ENCODE measurements at places on chromosomes 1 and 21.

- no peak overlapping the region for H3K27ac ChIP-seq
- no peak overlapping the region for H3K4me3 ChIP-seq
- H3K4me1 ChIP-seq: no peaks in the 10 kb centered on the region
These were observed 408.1 kb downstream of the SETD4 start for GRCh38 chr21:35652196-35652595.

- H3K27me3 ChIP-seq: no peaks in the 10 kb centered on the region
- no peak overlapping the region for H3K27ac ChIP-seq
- no peak overlapping the region for H3K4me3 ChIP-seq
- no peak for DNase-seq
- H3K4me1 ChIP-seq: no peaks in the 10 kb centered on the region
- peaks cover 75% of the 10 kb centered on the region for H3K36me3 ChIP-seq
These were observed 17.2 kb downstream of the PPT1 start for GRCh38 chr1:40079774-40080400.

GRCh38 chr1:173775578-173776226, 48.8 kb upstream of the DARS2 start:
- no peaks in the 10 kb centered on the region for H3K4me1 ChIP-seq
- H3K27ac ChIP-seq: no peak overlapping the region
- H3K27me3 ChIP-seq: no peaks in the 10 kb centered on the region

DNA sequence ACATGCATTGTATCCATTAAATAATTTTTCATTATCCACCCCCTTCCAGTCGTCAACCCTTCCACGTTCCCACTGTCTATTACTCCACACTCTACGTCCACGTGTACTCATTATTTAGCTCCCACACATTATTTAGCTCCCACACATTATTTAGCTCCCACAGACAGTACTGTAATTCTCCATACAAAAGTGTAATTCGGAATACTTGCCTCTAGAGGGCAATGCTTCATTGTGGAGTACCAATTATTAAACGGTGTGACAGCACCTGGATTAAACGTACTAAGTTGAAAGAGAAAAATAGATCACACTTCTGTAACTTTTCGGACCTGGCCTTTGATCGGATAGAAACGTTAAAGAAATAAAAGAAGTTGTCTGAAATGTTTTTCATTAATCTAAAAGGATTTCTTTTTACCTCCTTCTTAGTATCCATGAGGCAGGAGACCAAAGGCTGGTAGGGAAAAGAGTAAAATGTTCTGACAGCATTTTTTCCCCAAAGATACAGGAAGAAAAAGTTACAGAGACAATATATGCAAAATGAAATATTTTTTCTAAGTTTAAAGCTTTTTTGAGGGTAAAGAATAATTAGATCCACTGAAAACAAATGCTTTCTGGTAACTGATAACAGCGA, 99.2 kb downstream of the LHX8 start:
- H3K4me1 ChIP-seq: no peaks in the 10 kb centered on the region
- no peak overlapping the region for H3K4me3 ChIP-seq
- no peaks in the 10 kb centered on the region for H3K27me3 ChIP-seq
- H3K36me3 ChIP-seq: no peaks in the 10 kb centered on the region

- H3K4me1 ChIP-seq: no peaks in the 10 kb centered on the region
- no peaks in the 10 kb centered on the region for H3K36me3 ChIP-seq
- DNase-seq: no peak
These were observed 8.1 kb upstream of the IFI44 start for GRCh38 chr1:78641558-78641957.

DNA sequence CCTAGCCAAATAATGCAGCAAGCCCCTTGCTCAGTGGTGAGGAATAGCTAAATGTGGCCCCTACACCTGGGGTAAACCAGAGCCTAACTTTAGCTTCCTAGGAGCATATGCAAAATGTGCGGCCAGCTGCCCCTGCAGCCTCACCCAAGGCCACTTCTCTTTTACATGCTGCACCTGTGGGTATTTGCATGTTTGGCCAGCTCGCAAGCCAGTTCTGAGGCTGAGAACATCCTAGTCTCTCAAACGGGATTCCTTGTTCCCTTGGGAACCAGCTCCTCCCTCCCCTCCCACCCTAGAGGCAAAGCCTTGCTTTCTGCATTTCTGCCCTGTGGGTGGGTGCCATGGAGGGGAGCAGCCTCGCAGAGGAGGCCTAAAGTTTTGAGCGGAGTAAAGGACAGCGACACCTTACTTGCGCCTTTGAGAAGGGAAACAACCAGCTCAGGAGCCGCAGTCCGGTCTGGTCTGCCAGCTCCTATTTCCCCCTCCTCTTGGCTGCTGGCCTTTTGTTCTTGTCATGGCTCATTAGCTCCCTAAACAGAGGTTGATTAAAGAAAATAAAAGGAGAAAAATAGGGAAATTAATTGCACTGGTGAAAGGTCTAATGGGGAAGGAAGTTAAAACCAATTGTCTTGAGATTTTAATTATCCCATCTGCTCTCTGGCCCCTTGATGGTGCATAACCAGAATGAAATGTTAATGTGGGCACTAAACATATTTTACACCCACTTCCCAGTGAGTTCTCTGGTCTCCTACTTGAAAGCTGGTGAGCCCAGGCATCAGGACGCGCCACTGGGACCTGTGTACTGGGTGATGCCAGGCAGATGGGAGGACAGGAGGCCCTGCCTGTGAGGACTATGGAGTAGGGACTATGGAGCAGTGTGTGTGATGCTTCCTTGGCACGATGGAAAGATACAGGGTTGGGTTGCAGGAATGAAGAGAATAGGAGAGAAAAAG, 68.7 kb downstream of the TEX35 start:
- peaks cover 18% of the 10 kb centered on the region for H3K4me1 ChIP-seq
- H3K27ac ChIP-seq: peak overlapping the region; percentile 54
- H3K36me3 ChIP-seq: no peaks in the 10 kb centered on the region

GRCh38 chr1:203643213-203644045, 16.8 kb downstream of the ATP2B4 start:
- peaks cover 10% of the 10 kb centered on the region for H3K4me1 ChIP-seq
- no peak overlapping the region for H3K4me3 ChIP-seq
- H3K27ac ChIP-seq: no peak overlapping the region
- no peaks in the 10 kb centered on the region for H3K27me3 ChIP-seq

DNA sequence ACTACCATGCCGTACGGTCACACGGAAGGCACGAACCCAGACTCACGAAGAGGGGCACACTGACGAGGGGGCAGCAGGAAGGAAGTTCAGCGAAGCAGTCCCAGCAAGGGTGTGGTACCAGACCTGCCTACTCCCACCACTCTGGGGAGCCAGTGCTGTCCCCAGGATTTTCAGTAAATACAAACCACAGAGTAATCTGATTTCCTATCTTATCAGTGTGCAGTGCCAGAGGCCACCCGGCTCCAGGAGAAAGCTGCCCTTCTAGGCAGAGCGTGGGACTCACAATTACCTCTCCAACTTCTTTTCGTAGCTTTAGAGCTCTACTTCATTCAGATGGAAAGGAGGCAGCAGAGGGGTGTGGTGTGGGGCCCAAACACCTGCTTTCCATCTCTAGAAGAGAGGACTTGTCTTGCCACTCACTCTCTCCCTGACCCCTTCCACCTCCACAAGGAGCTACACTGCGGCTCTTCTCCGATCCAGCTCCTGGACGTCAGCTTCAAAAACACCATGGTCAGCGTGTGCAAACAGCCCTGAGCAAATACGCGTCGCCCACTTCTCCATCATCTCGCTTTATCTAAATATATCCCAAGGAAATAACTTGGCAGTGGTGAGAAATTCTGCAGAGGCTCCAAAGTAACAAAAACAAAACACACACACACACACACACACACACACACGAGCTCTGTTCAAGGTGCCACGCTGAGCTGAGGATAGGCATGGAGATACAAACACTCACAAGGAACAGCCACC, 98.5 kb downstream of the MRPL37 start:
- H3K4me3 ChIP-seq: no peak overlapping the region
- H3K36me3 ChIP-seq: no peaks in the 10 kb centered on the region
- H3K27me3 ChIP-seq: no peaks in the 10 kb centered on the region
- DNase-seq: no peak
- H3K4me1 ChIP-seq: peaks cover 41% of the 10 kb centered on the region

DNA sequence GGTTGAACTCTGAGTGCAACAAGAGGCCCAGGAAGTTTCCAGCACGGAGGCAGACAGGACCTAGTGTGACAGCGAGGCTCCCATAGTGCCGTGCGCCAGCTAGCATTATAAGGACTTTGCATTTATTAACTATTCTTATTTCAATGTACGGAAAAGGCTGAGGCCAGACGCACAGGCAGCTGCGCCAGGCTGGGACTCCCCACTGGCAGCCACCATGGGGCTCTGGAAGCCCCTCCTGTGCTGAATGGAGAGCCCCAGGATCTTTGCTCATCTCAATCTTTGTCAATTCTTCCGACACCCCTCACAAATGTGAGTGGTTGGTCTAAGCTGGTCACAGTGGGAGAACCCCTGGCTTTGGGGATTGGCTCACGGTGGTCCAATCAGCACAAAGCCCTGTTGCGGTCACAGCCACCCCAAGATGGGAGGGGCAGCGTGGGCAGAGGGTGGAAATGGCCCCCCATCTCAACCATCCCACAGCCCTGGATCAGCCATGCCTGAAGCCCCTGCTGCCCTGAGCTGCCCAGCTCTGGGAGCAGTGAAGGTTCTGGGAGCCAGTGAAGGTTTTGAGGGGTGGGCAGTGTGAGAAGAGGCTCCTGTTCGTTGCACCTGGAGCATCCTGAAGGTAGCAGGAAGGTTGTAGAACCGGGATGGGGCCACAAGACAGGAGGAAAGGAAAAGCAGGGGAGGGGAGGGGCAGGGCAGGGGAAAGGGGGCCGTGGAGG, 59.5 kb upstream of the ADARB1 start:
- DNase-seq: no peak
- no peak overlapping the region for H3K4me3 ChIP-seq
- peaks cover 23% of the 10 kb centered on the region for H3K4me1 ChIP-seq
- no peak overlapping the region for H3K27ac ChIP-seq
- H3K27me3 ChIP-seq: no peaks in the 10 kb centered on the region
- H3K36me3 ChIP-seq: no peaks in the 10 kb centered on the region

DNA sequence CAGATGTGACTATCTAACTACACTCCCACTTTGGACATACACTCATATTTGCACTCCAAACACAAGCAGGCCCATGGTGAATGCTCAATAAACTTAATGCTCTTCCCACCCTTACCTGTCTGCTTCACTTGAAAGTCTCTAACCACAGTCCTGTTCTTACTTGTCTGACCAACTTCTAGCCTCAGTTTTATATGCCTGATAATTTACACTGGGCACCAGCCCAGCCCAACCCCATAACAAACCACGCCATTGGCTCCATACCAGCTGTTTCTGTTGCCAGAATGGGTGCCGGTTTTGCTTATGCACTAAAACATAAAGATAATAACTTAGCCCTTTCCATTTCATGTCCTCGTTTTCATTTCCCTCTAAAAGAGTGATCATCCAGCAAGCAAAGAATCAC, 395.4 kb downstream of the NTNG1 start:
- H3K27ac ChIP-seq: no peak overlapping the region
- H3K4me3 ChIP-seq: no peak overlapping the region
- DNase-seq: no peak
- H3K4me1 ChIP-seq: peaks cover 3% of the 10 kb centered on the region

- no peaks in the 10 kb centered on the region for H3K36me3 ChIP-seq
- H3K4me1 ChIP-seq: no peaks in the 10 kb centered on the region
- DNase-seq: no peak
- H3K4me3 ChIP-seq: no peak overlapping the region
- H3K27ac ChIP-seq: no peak overlapping the region
- peaks cover 39% of the 10 kb centered on the region for H3K27me3 ChIP-seq
These were observed 7.1 kb upstream of the PTTG1IP start for GRCh38 chr21:44880405-44881197.

DNA sequence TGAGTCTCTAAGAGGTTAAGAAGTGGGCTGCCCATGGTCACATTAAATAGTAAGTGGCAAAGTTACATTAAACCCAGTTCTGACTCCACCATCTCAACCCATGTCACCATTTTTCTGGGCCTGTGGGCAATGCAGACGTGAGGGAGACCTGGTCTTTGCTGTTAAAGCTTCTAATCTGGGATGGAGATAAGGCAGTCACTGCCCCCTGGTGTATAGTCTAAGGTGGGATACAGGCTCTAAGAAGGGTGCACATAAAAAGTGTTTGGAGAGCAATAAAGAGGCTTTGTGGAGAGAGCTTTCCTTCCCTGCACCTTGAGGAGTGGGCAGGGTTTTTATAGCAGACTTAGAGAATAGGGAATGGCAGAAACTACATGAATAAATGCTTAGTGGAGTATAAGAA, 141.3 kb downstream of the ROR1 start:
- no peak overlapping the region for H3K4me3 ChIP-seq
- no peaks in the 10 kb centered on the region for H3K36me3 ChIP-seq

DNA sequence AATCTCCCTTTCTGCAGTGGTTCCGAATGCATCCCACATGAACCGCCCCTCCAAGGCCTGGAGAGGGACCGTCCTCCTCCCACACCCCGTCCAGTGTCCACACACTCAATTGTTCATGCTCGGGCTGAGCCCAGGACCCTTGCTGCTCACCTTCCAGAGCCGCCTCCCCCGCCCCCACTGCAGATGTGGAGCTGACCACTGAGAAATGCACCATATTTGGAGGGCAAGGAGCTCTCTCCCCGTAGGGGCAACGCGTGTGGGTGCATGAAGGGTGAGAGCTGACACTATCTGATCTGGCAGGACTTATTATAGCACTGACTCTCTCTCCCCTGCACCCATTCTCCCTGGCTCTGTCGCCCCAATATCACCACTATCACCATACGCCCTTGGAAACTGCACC, 4.0 kb upstream of the S100A3 start:
- no peaks in the 10 kb centered on the region for H3K4me1 ChIP-seq
- H3K27me3 ChIP-seq: no peaks in the 10 kb centered on the region
- no peaks in the 10 kb centered on the region for H3K36me3 ChIP-seq
- no peak overlapping the region for H3K27ac ChIP-seq

- H3K27ac ChIP-seq: no peak overlapping the region
- H3K27me3 ChIP-seq: no peaks in the 10 kb centered on the region
- no peaks in the 10 kb centered on the region for H3K36me3 ChIP-seq
These were observed 50.4 kb upstream of the RC3H1 start for GRCh38 chr1:174072581-174072980.

DNA sequence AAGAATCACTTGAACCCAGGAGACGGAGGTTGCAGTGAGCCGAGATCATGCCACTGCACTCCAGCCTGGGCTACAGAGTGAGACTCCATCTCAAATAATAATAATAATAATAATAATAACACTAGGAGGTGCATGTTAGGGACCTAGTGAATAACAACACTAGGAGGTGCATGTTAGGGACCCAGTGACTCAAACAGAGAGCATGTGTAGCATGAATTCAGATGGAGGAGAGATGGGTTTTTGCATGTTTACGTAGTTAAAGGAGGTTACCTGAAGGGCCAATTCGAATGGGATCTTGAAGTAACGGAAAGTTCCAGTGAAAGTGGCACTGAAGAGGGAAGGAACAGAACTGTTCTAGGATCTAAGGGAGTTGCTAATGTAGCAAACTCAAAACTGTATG, 7.1 kb upstream of the KCNK1 start:
- H3K36me3 ChIP-seq: no peaks in the 10 kb centered on the region
- DNase-seq: no peak
- H3K27me3 ChIP-seq: no peaks in the 10 kb centered on the region
- no peak overlapping the region for H3K27ac ChIP-seq
- no peaks in the 10 kb centered on the region for H3K4me1 ChIP-seq
- no peak overlapping the region for H3K4me3 ChIP-seq

GRCh38 chr21:31075848-31076247, 37.6 kb upstream of the KRTAP19-8 start:
- H3K36me3 ChIP-seq: no peaks in the 10 kb centered on the region
- H3K4me3 ChIP-seq: no peak overlapping the region
- peaks cover 5% of the 10 kb centered on the region for H3K27me3 ChIP-seq
- H3K27ac ChIP-seq: no peak overlapping the region

GRCh38 chr1:230293390-230293700, 132.8 kb downstream of the PGBD5 start:
- H3K4me1 ChIP-seq: peaks cover 12% of the 10 kb centered on the region
- H3K36me3 ChIP-seq: no peaks in the 10 kb centered on the region
- DNase-seq: no peak
- H3K4me3 ChIP-seq: no peak overlapping the region

GRCh38 chr1:3735688-3736087, 16.6 kb upstream of the CCDC27 start:
- H3K36me3 ChIP-seq: peaks cover 34% of the 10 kb centered on the region
- no peak overlapping the region for H3K27ac ChIP-seq
- no peaks in the 10 kb centered on the region for H3K27me3 ChIP-seq
- H3K4me3 ChIP-seq: no peak overlapping the region
- H3K4me1 ChIP-seq: peaks cover 18% of the 10 kb centered on the region
- no peak for DNase-seq

Data from neuronal stem cell (in vitro differentiated cells).